HuH-7 (cell line): ENCODE measurements at places on chromosomes 11 and 22.

- DNase-seq: no peak
These were observed 43.6 kb downstream of the TEAD1 start for GRCh38 chr11:12717851-12718291.

DNA sequence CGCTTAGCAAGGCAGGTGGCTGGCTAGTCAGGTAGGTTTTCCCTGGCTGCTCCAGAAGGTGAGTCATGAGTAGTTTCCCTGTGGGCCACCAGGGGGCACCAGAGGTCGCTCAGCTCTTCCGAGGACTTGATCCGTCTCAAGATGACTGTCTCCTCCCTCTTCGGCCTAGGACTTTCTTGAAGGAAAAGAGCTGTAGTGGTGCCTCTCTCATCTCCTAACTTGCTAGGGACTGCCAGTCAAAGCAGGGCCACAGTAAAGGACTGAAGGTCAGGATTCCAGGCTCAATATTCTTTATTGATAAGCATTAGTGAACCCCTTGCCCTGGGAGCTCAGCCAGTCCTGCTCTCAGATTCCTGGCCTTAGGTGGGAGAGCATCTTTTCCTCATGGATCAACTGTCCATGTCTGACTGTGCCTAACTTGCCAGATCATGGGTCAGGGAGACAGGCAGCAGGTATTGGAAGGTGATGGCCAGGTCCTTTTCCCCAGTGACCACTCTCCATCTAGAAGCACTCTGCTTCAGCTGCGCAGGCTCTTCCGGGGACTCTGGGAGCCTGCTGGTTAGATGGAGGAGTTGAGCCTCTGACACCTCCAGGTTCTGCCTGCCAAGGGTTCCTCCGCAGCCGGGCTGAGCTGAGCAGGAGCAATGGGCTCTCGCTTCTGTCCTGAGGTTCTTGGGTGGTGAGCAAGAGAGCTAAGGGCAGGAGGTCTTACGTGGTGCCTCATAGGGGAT lies 1.9 kb downstream of the POLD4 start:
- peak; percentile 96 for DNase-seq

DNA sequence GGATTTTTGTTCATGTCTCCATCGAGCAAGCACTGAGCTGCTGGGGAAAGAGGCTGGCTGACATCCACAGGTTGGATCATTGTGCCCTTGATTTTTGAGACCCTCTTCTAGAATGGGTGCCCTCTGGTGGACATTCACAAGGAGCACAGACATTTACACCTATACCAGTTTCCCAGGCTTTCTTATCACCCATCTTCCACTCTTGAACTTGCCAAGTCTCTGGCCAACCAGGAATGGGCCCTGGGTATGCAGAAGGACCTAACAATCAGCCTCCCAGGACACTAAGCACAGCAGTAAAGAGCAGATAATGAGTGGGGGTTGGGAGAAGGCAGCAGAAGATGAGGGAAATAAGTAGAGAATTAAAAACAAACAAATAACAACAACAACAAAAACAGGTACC lies 5.7 kb upstream of the INTS4 start:
- peak; percentile 43 for DNase-seq

DNA sequence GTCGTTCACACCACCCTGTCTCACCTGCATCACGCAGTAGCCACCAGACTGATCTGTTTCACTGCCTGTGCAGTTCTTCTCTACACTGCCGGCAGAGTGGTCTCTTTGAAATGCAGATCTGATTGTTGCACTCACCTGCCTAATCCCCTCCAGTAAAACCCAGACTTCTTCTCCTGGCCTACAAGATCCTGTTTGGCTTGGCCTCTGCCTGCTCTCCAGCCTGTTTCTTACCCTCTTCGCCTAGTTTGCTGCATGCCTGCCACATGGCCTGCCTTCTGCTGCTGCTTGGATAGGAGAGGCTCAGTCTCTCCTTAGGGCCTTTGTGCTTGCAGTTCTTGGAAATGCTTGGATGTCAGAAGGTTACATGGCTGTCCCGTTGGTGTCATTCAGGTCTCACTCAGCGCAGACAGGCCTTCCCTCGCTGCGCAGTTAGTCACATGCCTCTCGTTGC lies 42.0 kb downstream of the PACS1 start:
- no peak for DNase-seq

GRCh38 chr11:126163074-126163700 lies 48.3 kb downstream of the RPUSD4 start:
- DNase-seq: no peak

GRCh38 chr11:131392528-131393255 lies 22.3 kb downstream of the NTM start:
- DNase-seq: no peak

DNA sequence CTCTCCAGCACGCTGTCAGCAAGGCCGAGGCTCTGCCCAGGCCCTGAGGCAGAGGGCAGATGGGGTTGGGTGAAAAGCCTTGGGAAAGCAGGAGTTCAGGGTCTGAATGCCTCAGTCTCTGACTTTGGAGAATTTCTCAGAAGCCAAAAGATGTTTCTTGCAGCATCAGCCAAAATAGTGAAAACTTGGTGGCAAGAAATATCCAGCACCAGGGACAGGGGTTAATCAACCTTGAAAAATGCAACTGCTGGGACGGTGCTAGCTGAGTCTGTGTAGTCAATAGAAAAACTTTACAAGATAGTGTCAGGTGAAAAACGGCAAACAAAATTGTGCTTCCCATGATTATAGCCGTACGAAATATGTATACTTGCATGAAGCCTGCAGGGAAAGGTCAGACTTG lies 1.4 kb upstream of the ABCC8 start:
- no peak for DNase-seq

DNA sequence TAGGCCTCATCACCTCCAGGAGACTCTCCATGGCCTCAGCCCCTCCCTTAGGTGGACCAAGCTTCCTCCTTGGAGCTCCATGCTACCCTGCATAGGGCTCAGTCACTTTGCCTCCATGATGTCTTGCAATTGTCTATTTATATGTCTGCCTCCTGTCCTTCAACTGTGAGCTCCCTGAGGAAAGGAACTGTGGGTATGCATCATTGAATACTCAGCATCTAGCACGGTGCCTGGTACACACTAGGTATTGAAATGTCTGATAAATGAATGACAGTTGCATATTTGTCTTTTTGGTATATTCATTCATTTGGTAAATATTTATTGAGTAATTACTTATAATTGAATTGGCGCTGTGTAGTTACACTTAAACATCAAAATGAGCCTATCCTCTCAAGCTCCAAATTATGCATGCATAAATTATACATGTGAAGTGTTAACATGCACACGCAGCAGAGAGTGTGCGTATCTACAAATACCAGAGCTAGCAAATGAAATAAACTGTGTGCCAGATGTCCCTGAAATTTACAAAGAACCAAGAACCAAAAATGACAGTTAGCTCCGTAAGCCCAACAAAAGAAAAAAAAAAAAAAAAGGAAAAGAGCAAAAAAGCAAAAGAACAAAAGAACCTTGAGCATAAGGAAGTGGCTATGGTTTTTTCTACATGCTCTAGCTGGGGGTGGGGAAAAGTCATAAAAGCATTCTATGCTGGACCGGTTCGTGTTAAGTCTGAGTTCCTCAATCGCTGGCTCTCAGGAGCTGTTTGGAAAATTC lies 25.2 kb downstream of the GRAP2 start:
- no peak for DNase-seq

DNA sequence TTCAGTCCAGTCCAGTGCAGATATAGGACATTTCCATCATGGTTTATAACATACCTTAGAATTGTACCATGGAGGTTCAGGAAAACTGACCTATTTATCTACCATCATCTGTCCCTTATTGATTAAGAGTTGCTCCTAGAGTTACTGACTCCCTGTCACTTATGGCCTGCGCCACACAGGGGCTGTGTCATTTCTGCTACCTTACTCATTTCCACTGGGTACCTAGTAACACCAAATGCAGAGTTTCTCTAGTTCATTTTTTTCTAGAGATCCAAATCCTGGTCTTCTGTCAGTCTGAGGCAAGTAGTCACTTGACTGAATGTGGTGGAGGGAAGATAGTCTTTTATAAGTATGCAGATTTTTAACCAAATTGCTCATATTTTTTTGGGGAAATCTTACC lies 59.2 kb downstream of the PDE3B start:
- DNase-seq: no peak

DNA sequence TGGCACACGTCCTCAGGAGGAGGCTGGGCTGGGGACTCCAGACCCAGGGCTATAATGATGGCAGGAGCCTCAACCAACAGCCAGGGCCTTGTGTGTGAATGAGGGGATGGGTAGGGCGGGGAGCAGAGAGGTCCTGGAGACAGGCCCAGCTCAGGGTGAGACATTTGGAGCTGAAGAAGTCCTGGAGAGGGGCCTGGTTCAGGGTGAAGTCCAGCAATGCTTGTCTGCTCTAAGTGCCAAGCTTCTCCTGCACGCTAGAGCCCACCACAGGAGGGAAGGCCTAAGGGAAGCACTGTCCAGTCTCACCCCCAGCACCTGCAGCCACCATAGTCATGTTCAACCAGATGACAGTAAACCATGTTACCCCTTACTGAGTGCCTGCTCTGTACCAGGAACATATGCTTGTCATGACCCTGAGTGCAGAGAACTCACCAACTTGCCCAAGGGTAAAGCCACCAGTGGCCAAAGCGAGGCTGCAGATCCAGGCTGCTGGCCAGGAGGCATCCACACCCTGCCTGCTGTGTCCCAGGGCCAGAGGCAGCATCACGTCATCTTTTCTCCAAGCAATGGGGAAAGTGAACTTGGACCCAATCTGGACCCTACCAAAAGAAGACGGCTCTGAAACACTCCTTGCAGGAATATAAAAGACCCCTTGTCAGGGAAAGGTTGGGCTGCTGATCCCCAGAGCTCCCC lies 24.0 kb downstream of the LMO1 start:
- DNase-seq: no peak

- DNase-seq: no peak
These were observed 9.7 kb downstream of the TNRC6B start for GRCh38 chr22:40187389-40187788.

DNA sequence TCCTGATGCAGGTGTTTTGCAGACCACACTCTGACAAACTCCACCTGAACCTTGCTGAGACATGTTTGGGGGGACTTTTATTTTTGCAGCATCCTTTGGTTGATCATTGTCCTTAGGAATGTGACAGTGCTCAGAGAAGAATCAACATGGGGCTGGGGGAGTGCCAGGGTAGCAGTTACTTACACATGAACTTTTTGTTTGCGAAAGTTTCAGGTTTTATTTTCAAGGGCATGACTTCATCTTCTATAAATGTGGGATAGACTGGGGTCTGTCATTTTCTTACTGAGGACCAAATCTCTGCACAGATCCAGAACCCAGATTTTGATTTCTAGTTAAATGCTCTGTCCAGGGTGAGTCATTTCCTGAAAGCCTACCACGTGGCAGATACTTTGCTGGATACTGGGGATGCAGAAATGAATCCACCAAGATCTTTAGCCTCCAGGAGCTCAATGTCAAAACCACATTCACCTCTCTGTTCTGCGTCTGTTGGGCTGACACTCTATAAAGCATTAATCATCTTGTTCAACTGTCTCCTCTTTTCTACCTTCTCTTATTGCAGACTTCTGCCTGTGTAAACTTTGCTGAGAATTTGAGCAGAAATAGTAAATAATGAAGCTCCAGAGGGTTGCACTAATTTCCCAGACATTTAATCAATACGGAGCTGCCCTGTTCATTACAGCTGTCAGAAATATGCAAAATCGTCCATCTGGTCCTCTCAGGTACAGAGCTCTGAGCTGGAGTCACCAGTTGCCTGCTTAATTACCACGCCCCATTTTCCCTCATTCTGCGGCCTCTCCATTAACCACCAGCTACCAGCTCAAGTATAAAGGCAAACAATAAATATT lies 387.9 kb downstream of the MIAT start:
- no peak for DNase-seq

DNA sequence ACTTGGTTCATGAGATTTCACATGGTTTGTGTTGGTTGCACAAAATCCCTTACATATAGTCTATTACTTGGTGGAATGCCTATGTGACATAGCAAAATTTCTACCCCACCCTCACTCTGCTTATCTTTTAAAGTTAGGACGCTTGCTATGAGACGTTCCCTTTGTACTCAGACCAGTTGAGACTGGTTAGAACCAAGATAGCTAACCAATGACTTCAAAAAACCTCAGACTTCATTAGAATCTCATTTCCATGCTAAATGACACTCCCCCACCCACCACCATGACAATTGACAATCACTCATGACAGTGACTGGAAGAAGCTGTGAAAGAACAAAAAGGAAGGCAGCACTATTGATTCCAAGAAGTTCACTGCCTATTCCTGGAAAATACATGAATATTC lies 313.6 kb downstream of the ETS1 start:
- no peak for DNase-seq

GRCh38 chr11:124093330-124093729 lies 21.9 kb upstream of the VWA5A start:
- no peak for DNase-seq

DNA sequence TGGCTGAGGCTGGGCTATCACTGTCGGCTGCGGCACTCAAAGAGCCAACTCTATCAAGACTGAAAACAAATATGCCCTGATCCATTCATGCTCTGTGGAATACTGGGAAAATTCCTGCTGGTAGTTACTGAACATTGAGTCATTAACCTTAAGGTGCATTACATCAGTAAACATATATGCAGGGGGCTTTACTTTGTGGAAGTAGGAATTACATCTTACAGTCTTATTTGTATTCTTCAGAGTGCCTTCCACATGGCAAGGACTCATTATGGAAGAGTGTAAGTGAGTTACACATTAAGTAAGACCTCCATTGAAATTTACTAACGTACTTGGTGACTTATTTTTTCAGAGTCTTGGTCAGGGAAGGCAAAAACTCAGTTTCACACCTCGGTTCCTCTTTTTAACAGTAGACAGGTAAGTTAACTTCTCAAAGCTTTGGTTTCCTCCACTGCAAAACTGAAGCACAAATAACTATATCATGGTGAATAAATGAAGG lies 4.5 kb downstream of the OR5B21 start:
- no peak for DNase-seq

- no peak for DNase-seq
These were observed 93.4 kb downstream of the CEP164 start for GRCh38 chr11:117421041-117421440.

GRCh38 chr11:12343526-12343925 lies 33.8 kb upstream of the PARVA start:
- no peak for DNase-seq

DNA sequence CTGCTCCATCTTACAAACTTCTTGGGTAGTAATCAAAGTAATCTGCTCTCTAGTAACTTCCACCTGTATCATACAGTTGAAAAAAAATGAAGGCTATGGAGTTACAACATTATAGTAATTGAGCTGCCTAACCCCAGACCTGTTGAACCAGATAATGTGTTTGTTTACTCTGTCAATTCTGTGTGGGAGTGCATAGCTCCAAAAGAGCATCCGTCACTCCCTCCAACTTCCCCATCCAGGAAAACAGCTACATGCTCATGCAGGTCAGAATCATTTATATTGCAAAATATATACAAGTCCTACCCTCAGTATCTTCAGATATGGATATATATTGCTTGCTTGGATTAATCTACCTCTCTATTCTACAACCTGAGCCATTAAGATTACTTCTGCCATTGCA lies 244.0 kb upstream of the ANO5 start:
- no peak for DNase-seq

GRCh38 chr11:44309478-44310205 lies at the start of gene ALX4:
TSS of gene ALX4 (minus strand) at chr11:44310139. CDS start at chr11:44310062, 77 bp downstream.
- no peak for DNase-seq

DNA sequence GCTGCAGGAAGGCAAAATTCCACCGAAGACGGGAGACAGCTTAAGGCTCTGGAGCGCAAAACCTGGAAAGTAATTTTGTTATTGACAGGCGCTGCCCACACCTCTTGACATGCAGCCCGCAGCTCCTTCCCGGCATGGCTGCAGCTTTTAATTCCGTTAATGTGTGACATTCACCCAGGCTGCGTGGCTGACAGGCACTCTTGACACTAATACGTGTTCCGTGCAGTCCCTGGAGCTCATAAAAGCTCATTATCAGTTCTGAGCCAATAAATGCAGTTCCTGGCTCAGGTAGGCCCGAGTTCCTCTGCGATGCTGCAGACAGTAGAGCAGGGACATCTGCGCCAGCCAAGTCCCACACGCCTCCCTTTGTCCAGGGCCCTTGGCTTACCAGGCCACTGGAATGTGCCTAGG lies 34.8 kb downstream of the TSPAN18 start:
- no peak for DNase-seq
